ENCODE measurements at places on chromosomes 4 and X. TPM values are rescaled to one million over a fixed set of nuclear protein-coding genes. Genes with fewer than 3 reads are reported as not detected.

TBC1D8B gene
- polyA plus RNA-seq: 4.6 TPM

RAB40AL gene
- not detected for polyA plus RNA-seq

RIBC1 gene
- 0.32 TPM for polyA plus RNA-seq

SHOX gene
- 0.58 TPM for polyA plus RNA-seq

MAGEB4 gene
- polyA plus RNA-seq: not detected

MAGEB2 gene
- not detected for polyA plus RNA-seq

CT83 gene
- polyA plus RNA-seq: not detected

RNF150 gene
- polyA plus RNA-seq: 36.4 TPM

MRPS18C gene
- polyA plus RNA-seq: 44.1 TPM

HAUS7 gene
- 20.8 TPM for polyA plus RNA-seq

FRG2 gene
- not detected for polyA plus RNA-seq

DGKK gene
- not detected for polyA plus RNA-seq

CTAG2 gene
- polyA plus RNA-seq: not detected

SMIM31 gene
- polyA plus RNA-seq: 0.04 TPM

CTSO gene
- polyA plus RNA-seq: 26.0 TPM

LRIT3 gene
- 0.20 TPM for polyA plus RNA-seq

UBA6 gene
- polyA plus RNA-seq: 48.7 TPM

MECP2 gene
- polyA plus RNA-seq: 21.2 TPM

RENBP gene
- polyA plus RNA-seq: 3.7 TPM

NEIL3 gene
- 2.4 TPM for polyA plus RNA-seq

CT45A5 gene
- 0.89 TPM for polyA plus RNA-seq

DNAAF6 gene
- not detected for polyA plus RNA-seq

EPHA5 gene
- 0.43 TPM for polyA plus RNA-seq

CXCL3 gene
- polyA plus RNA-seq: 0.09 TPM

TLR3 gene
- 1.4 TPM for polyA plus RNA-seq

GPR143 gene
- polyA plus RNA-seq: 0.87 TPM

EXOC1L gene
- polyA plus RNA-seq: not detected

GAGE13 gene
- not detected for polyA plus RNA-seq

SSX2 gene
- polyA plus RNA-seq: not detected

CNGA1 gene
- polyA plus RNA-seq: 0.94 TPM

CENPVL2 gene
- polyA plus RNA-seq: not detected

SLC9B1 gene
- polyA plus RNA-seq: 1.5 TPM

ITIH6 gene
- 0.77 TPM for polyA plus RNA-seq

ART3 gene
- 38.3 TPM for polyA plus RNA-seq

AFM gene
- polyA plus RNA-seq: not detected

SHROOM4 gene
- polyA plus RNA-seq: 4.3 TPM

CDKL5 gene
- polyA plus RNA-seq: 4.0 TPM

HEPH gene
- 3.8 TPM for polyA plus RNA-seq

CLDN34 gene
- polyA plus RNA-seq: not detected

ARMCX4 gene
- polyA plus RNA-seq: 68.0 TPM

VCX2 gene
- polyA plus RNA-seq: not detected

CSAG3 gene
- not detected for polyA plus RNA-seq

GYPB gene
- 2.5 TPM for polyA plus RNA-seq

MEPE gene
- not detected for polyA plus RNA-seq

ZAR1 gene
- polyA plus RNA-seq: not detected

GAGE1 gene
- polyA plus RNA-seq: not detected

PDHA1 gene
- 194 TPM for polyA plus RNA-seq

GBA3 gene
- polyA plus RNA-seq: not detected

C1QTNF7 gene
- polyA plus RNA-seq: 2.5 TPM

SLC26A1 gene
- polyA plus RNA-seq: 5.2 TPM

FAM47A gene
- polyA plus RNA-seq: not detected

MGARP gene
- polyA plus RNA-seq: 0.28 TPM

NXF2B gene
- not detected for polyA plus RNA-seq

SHROOM2 gene
- polyA plus RNA-seq: 1.7 TPM

All from forelimb muscle (tissue), 1 donor.